Posterior vena cava (tissue), 2 donors: ENCODE measurements at places on chromosomes 1 and 21. TPM values are rescaled to one million over a fixed set of nuclear protein-coding genes. Genes with fewer than 3 reads are reported as not detected.

The KDF1 gene
- not detected for total RNA-seq

The SPRR1B gene
- not detected for total RNA-seq

GRCh38 chr1:2194898-2195673 lies 514 bp upstream of the FAAP20 start:
- peak; percentile 97 for DNase-seq

GRCh38 chr21:16538936-16539440 lies 809.2 kb downstream of the USP25 start:
- DNase-seq, result no peak

DNA sequence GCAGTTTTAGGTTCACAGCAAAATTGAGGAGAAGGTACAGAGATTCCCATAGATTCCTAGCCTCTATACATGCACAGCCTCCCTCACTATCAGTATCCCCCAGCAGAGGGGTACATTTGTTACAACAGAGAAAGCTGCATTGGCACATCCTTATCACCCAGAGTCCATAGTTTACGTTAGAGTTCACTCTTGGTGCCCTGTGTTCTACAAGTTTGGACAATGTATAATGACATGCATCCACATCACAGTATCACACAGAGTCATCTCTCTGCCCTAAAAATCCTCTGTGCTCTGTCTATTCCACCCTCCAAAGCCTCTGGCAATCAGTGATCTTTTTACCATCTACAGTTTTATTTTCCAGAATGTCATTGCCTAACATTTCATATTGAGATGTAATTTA lies 22.3 kb upstream of the RGS16 start:
- no peak for DNase-seq

- no peak for DNase-seq
These were observed 40.6 kb downstream of the ERI3 start for GRCh38 chr1:44314452-44314851.

DNA sequence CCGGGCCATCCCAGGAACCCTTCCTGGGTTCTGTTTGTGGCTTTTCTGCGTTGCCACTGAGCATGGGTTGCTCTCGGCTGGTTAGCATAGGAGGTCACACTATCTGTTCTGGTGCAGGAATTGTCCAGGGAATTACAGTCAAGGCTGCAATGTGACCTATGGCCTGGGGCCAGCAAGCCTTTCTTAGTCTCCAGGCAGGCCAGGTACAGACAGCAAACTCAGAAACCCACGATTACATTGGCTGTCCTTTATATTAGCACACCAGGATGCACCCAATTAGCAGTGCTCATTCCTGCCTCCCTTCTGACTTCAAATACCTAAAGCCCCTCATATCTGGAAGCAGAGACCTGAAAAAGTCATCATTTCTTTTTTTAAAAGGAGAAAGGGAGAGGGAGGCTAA lies 55.2 kb downstream of the CD247 start:
- no peak for DNase-seq

DNA sequence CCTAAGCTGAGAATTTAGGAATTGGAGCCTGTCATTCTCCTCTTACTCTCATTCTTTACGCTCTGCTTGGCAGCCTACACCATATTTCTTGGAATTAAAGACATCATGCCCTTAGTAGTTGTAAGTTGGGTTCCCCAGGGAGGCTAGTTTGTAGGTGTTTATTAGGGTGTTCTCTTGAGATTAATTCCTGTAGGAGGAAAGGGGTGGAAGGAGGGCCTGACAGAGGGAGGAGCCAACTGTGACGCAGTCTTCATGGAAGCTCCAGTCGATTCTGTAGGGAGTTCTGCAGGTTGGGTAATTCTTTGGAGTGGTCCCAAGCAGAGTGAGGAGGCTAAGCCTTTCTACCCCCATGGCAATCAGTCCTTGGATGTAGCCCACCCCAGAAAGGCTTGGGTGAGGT lies 111.4 kb downstream of the HHAT start:
- DNase-seq, result no peak

DNA sequence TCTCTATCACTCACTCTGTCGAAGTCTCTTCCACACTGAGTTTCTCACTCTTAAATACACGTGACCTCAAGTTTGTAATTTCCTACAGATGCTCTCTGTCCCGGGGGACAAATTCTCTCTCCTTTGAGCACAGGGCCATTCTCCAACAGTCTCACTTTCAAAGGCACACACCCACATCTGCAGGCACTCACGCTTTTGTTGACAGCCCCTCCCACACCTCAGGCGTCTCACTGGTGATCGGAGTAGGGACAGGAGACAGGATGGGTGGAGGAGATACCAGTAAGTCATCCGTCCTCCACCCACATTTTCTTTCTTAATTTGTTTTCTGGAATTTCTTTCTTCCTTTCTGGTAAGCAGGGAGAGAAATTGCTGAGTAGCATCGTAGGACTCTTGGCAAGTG lies 40.6 kb upstream of the GREM2 start:
- no peak for DNase-seq

- no peak for DNase-seq
These were observed 899.2 kb downstream of the NCAM2 start for GRCh38 chr21:21897275-21897883.
